Stimulated activated CD4-positive, alpha-beta T cell treated with anti-CD3 and anti-CD28 coated beads, Interleukin-1b, Interleukin-23, amount 100 ng/mL, for 1 hour (primary cell): ENCODE measurements at places on chromosomes 4 and X.

GRCh38 chrX:19075754-19076153 is 46.5 kb downstream of the ADGRG2 start:
- no peak for DNase-seq

DNA sequence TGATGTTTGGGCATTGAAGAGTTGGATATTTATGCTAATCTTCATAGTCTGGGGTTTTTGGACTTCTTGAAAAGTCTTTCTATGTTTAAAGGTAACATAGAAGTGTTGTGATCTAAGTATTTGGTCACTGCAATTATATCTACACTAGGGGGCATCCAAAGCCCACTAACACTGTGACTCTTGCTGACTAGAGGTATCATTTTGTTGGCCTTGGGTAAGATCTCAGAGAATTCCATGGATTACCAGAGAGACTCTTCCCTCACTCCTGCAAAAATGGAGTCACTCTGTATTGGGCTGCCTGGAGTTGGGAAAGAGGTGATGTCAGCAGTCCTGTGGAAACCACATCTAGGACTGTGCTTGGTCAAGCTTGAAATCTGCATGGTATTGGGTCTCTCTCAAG is 1077.6 kb downstream of the FAM133A start:
- no peak for DNase-seq

DNA sequence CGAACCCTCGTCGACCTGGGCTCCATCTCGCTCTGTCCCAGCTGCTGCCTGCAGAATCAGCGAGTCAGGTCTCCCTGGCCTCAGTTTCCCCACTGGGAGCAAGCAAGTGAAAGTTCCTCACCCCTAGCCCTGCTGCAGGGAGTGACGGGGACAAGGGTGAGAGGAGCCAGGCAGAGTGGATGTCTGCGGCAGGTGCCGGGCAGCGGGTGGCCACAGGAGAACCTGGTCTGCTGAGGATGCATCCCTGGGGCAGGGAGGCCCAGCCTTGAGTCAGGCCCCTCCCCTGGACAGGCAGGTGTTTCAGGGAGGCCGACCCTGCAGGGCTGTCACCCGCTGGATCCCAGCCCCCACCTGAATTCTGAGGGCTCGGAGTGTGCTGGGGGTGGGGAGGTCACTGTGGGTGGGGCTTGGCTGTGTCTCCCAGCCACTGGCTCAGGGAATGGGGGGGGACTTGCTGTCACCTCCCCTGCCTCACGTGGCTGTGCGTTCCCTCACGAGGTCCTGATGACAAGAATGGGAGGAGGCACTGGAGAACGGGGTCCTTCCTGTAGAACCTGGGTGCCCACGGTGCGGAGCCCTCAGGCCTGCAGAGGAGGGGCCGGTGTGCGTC is 33.2 kb downstream of the LRPAP1 start:
- DNase-seq: no peak

DNA sequence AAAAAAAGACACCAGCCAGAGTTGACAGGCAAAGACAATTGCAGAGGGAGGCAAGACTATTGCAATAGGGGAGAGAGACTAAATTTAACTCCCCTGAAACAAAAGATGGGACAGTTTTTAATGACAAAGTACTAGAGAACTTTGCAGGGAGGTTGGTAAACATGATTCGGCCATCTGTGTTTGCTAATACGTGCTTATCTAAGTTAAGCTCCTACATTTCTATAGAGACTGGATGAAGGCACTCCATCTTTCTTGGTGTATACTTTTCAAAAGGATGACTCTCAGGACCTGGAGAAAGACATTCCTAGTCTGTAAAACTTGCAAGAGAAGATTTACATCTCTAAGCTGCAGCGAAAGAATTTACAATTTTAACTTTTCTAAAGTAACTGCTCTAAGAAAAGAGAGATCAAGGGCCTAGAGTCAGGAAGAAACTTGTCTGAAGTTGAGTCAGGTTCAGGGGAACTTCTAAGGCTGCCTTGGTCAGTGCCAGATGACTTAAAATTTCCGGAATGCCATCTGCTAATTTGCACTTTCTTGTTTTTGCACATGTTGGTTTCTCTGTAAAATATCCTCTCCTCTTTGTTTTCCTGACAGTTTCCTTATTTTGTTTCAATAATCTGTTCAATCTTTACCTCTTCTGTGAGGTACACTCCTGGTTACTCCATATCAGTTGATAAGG is 10.6 kb downstream of the ADAM29 start:
- no peak for DNase-seq

DNA sequence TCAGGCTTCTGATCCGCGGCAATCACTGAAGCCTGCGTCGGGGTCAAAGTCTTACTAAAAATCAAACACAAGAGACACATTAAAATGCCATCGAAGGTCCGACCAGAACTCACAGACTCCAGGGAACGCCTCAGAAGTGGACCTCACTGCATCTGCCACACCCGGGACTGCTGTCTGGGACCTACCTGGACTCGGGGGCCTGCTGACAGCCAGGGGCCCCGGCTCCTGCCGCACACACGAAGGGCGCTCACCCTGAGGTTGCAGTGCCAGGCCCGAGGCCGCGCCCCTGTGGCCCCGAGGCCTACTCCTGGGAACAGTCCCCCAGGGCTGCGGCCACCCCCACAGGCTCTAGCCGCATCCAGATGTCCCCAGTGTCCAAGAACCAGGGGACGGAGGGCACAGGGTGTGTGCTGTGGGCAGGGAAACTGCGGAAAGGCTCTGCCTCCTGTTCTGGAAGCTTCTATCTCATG is 7.4 kb downstream of the CTBP1 start:
- DNase-seq: no peak

- DNase-seq: no peak
Observed at GRCh38 chr4:951594-952468, 19.6 kb downstream of the TMEM175 start.

GRCh38 chr4:173211838-173212237 is 43.2 kb downstream of the GALNT7 start:
- DNase-seq: no peak

GRCh38 chr4:118969359-118969758 is 80.7 kb downstream of the SYNPO2 start:
- DNase-seq: no peak

- DNase-seq: no peak
Observed at GRCh38 chrX:88865634-88866033, 118.6 kb downstream of the CPXCR1 start.

DNA sequence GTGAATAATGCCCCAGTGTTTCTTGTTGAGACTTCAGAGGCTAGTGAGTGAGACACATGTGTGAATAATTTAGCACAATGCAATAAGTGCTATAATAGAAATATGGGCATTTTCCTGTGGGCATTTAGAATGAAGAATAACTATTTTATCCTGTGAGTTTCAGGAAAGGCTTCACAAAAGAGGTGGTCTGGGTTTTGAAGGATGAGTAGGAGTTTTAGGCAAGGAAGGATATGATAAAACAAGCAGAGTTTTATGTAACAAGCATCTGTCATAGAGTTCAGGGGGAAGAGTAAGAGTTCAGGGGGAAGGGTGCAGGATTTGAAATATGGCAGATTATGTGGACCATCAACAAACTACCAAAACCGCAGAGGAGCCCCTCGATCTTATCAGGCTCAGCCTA is 529.2 kb downstream of the INPP4B start:
- no peak for DNase-seq

DNA sequence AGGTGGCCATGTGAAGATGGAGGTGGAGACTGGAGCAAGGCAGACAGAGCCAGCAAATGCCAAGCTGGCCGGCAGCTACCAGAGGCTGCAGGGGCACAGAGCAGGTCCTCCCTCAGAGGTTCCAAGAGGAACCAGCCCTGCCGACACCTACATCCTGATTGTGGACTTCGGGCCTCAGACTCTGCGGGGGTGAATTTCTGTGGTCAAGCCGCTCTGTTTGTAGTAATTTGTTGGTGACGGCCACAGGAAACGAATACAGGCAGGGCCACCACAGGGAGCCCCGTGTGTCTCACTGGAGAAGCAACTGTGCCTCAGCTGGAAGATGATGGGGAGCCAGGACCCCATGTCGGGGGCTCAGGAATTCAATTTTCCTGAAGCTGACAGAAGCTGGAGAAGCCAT is 28.3 kb downstream of the ZFYVE28 start:
- DNase-seq: no peak

- no peak for DNase-seq
Observed at GRCh38 chr4:120017939-120018692, 48.5 kb downstream of the MAD2L1 start.

GRCh38 chr4:98648602-98649001 is 9.8 kb downstream of the TSPAN5 start:
- DNase-seq: no peak

GRCh38 chr4:42955746-42956505 is 63.4 kb downstream of the GRXCR1 start:
- DNase-seq: no peak
